ENCODE measurements at places on chromosomes 4 and X.

- DNase-seq: no peak
These were observed 16.5 kb downstream of the GAK start for GRCh38 chr4:915595-915994.

DNA sequence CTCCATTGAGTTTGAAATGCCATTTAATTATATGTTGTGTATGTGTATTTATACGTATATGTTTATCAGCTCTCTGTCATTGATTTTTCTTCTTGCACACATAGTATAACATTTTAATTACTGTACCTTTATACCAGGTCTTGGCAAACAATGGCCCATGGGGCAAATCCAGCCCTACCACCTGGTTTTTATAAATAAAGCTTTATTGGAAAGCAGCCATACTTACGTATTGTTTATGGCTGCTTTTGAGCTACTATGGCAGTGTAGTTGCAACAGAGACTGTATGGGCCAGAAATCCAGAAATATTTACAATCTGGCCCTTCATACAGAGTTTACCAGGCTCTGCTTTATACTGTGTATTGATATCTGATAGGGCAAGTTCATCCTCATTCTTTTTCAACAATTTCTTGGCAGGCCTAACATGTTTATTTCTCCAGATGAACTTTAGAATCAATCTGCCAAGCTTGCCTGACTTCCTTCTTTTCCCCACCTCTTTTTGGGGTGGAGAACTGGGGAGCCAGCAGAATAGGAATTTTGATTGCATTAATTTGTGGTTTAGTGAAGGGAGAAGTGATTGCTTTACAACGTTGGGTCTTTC lies 15.8 kb downstream of the DCUN1D4 start:
- DNase-seq: no peak

DNA sequence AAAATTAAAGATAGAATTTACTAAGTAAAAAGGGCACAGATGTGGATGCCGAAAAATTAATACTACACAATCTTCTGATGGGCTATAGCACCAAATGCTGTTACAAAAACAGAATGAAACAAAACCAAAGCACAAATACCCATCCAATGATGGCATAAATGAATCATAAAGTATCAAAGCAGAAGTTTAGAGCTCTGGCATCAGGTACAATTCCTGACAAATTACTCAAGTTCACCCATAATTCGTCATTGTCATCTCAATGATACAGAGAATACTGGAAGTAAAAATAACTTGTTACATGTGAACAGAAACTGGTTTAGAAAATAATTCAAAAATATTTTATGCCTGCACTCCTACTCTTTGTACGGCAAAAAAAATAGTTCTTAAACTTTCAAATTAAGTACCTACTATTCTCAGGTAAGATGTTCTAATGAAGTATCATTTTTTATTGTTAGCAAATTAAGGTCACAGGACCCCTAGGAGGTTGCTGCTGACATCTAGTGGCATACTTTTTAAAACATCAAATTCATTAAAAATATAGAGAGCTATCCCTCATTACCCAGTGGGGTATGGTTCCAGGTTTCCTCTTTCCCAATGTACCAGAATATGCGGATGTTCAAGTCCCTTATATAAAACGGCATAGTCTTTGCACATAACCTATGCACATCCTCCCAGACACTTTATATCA lies 126.1 kb downstream of the INPP4B start:
- DNase-seq: peak; percentile 58

DNA sequence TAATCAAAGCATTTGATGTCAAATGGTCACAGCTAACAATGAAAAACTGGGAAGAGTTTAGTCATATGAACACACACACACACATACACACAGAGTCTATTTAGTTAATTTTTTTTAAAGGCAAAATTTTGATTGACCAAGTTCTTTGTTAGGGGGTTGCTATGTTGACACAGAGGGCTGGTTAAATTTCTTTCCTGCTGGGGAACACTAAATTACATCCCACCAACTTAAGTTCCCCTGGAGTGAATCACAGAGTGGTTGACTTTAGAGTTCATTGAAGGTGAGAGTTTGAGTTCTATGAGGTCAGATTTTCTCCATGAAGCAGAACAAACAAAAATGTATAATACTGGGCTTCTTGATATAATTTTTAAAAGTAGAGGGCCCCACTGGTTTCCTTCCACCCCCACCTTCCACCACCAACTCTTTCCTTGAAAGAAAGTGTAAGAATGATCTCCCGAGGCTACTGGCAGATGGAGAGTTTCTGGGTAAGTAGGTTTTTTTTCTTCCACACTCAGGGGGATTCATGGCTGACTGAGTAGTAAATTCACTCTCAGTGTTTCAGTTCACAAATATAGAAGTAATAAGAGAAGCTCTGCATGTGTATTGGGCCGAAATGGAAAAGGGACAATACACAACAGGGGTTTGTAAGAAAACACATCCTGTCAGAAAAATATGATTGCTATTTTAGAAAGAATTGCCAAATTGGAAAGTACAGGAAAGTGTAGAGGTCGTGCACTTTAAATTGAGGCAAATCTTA lies 917.0 kb upstream of the LCORL start:
- no peak for DNase-seq

DNA sequence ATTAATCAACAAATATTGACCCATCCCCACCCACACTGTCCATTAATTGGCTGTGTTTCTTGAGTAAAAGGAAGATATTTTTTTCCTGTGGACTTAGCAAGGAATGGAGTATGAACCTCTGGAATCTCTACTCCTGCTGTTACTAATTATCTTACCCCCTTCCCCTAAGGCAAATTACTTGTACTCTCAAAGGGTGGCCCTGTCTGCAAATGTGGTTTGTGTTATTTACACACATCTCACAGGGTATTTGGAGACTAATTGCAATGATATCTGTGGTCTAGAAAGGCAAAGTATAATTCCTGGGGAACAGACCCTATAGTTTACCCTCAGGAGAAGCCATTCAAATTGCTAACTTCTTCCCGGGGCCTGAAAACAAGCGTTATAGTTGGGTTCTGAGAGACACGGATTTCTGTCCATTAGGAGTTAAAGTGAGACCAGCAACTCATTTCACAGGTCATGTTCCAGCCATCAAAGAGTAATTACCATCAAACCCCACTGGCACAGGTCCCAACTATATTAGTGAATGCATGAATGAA lies 133.0 kb upstream of the RASGEF1B start:
- no peak for DNase-seq

- no peak for DNase-seq
These were observed 108.2 kb upstream of the BMPR1B start for GRCh38 chr4:94649381-94650133.

DNA sequence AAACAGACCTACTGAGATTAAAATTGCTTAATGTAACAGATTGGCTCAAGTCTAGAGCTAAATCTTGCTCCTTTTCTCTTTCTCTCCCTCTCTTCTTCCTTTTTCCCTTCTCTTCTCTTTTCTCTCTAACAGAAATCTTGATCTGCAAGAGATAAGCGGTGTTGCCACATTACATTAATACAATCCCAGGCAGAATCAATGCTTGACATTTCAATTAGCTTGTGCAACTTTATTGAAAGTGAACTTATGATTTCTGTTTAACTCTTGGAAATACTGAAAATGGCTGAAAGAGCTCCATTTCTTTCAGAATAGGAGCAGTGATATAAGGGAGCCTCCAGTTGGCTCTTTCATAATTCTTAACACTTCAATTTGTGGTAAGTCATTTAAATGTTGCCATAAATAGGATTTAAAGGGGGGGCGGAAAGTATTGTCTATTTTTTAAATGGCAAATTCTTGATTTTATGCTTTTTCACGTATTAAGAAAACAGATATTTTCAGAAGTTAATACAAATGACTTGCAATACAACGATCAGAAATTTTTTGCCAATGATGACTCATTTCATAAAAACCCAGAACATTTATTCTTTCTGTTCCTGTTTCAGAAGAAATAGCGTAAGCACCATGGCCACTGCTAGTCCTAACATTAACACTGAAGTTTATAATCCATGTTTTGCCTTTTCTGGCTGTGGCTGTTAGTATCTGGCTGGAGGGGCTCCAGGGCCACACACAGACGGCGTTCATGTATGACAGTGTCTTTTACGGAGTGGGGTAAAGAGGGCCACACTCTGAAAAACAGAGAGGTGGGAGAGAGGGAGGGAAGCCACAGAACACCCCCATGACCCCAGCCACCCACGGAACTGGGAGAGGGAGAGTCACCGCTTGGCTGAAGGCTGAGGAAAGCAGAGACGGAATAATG lies 115.7 kb upstream of the FAT1 start:
- no peak for DNase-seq

DNA sequence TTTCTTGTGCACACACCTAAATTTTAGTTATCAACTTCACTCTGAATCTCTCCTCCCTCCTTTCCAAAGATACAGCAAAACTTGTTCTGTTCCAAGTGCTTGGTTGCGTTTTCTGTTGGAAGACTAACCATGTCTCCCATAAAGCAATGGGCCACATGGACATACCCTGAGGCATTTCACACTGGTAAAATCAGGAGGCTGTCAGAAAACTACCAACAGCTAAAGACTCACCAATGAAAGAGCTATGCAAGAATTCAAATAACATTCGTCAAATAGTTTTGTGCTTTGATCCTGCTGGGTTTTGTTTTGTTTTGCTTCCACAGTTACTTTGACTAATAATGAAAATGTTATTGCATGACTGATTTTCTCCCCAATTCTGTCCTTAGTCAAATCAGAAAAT lies 46.0 kb downstream of the PHEX start:
- DNase-seq: no peak

DNA sequence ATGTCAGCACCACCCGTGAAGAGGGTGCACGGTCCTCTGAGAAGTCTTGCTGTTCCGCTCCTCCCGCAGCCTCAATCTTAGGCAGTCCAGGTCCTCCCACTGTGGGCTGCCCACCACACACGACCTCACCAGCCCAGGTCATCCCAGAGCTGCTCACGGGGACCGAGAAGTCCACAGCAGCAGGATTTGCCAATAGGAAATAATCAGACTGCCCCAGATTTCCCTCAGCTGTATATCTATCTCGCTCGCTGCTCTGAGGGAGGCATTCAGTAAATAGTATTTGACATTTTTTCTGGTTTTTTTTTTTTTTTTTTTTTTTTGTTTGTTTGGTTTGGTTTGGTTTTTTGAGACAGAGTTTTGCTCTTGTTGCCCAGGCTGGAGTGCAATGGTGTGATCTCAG lies 83.8 kb downstream of the STOX2 start:
- DNase-seq: no peak

DNA sequence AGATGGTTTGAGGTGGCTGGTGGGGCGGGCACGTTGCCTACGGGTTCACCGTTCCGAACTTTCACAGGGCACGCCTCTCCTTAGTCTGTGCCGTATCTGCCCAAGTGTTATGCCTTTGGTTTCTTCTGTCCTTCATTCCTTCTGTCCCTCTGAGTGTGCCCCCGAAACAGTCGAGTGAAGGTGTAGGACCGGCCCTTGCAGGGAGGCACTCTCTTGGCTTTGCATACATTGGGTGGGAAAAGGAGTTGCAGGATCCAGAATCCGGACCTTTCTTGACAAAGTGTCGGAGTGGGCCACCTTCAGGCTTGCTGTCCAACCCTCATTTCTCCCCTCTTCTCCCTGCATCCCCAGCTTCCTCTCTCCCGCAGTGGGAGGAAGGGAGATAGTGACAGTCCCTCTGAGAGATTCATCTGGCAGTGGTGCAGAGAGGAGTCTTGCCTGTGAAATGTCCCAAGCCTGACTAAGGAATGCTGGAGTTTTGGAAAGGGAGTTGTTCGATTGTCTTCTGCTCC lies 569 bp downstream of the ARFIP1 start:
- no peak for DNase-seq

GRCh38 chrX:115462406-115462805 lies 98.6 kb upstream of the PLS3 start:
- DNase-seq: no peak

GRCh38 chr4:125390727-125391126 lies 76.0 kb downstream of the FAT4 start:
- no peak for DNase-seq

- DNase-seq: no peak
These were observed 45.7 kb downstream of the WWC2 start for GRCh38 chr4:183144787-183145186.

- no peak for DNase-seq
These were observed 9.6 kb upstream of the STK32B start for GRCh38 chr4:5041699-5042098.

- DNase-seq: no peak
These were observed 15.6 kb downstream of the SLC25A53 start for GRCh38 chrX:104141087-104141760.

DNA sequence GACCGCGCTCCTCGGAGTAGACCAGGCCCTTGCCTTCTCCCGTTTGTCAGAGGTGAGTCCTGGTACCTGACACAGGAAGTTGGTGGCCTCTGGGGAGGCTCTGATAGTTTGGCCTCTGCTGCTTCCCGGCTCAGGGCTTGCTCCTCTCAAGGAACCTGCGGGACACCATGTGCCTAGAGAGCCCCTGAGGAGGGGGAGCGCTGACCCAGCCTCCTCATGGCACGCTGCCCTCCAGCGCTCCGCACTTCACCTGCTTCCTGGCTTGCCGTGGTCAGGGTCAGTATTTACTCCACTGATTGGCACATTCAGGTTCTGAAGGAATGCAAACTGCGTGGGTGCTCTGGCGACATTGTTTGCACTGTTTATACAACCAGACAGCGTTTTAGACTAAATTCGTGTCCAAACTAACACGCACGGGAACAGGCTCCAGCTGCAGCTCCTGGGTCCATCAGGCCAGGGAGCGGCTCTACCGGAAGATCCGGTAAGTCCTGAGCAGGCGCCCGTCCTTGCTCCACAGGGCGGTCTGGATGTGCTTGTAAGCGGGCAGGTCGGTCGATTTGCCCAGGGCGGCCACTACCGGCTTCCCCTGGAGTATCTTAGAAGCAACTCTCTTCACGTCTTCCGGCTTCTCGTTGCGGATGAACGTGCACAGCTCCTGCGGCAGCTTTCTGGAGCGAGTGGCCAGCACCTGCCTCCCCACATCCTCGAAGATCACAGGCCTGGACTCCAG lies 121.6 kb upstream of the GRID2 start:
- no peak for DNase-seq

DNA sequence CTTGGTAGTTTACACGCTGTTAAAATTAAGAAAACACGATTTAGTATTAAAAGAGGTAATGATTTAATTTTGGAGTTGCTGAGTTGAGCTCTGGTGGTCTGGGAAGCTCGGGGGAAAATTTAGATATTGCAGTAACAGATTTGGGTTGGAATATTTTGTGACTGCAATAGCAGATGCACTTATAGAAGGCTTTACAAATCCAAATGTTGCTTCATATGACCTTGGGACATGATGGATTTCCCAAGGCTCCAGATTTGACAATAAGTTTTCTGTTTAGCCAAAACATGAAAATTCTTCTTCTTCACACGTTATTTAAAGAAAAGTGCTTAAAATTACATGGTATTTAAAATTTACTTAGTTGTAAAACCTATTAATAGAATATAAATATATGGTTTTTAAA lies 302.0 kb downstream of the SPRY1 start:
- no peak for DNase-seq

GRCh38 chrX:30530606-30531005 lies 47.0 kb downstream of the TASL start:
- DNase-seq: no peak

DNA sequence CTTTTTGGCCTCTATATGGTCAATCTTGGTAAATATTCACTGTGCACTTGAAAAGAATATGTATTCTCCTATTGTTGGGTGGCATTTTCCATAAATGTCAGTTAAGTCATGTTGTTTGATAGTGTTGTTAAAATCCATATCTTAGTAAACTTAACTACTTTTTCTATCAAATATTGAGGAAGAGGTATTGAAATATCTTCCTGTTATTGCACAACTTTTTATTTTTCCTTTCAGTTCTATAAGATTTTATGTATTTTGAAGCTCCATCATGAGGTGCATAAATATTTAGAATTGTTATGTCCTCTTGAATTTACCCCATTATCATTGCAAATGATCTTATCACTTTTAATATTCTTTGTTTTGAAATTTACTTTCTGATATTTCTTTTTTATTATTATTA lies 3.4 kb downstream of the GK2 start:
- no peak for DNase-seq

- DNase-seq: no peak
These were observed 597.8 kb downstream of the BCOR start for GRCh38 chrX:39499996-39500395.

All from CD4-positive, alpha-beta T cell treated with Interleukin-12 subunit alpha and Interleukin-12 subunit beta, for 1 hour (primary cell).